NCI-H2107 (cell line): ENCODE measurements at places on chromosomes 2 and 18.

DNA sequence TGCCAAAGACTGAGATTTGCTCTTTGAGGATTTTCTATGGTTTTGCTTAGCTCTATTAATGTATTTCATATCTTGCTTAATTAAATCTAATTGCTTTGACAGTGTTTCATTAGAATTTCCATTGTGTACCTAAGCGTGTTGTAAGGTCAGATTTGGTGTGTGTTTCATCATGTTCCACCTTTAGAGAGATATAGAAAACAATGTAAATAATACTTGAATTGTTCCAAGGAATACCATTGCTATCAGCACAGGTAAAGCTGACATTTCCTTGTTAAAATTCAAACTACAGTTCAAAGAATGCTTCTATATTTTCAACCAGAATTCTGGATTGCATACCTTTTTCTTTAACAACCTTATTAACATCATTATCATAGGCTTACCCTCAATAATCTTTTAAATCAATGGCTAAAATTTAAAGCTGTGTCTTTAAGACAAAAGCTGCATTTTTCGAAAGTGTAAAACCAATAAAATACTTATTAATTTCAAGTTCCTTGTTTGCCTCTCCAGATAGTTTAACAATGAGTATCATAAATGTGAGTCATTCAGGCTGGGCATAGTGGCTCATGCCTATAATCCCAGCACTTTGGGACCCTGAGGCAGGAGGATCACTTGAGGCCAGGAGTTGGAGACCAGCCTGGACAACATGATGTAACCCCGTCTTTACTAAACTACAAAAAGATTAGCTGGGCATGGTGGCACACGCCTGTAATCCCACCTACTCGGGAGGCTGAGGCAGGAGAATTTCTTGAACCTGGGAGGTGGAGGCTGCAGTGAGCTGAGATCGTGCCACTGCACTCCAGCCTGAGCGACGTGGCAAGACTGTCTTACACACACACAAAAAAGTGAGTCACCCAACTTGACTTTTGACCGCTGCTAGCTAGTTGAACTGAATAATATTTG is 188.0 kb upstream of the PKDCC start:
- DNase-seq = no peak

DNA sequence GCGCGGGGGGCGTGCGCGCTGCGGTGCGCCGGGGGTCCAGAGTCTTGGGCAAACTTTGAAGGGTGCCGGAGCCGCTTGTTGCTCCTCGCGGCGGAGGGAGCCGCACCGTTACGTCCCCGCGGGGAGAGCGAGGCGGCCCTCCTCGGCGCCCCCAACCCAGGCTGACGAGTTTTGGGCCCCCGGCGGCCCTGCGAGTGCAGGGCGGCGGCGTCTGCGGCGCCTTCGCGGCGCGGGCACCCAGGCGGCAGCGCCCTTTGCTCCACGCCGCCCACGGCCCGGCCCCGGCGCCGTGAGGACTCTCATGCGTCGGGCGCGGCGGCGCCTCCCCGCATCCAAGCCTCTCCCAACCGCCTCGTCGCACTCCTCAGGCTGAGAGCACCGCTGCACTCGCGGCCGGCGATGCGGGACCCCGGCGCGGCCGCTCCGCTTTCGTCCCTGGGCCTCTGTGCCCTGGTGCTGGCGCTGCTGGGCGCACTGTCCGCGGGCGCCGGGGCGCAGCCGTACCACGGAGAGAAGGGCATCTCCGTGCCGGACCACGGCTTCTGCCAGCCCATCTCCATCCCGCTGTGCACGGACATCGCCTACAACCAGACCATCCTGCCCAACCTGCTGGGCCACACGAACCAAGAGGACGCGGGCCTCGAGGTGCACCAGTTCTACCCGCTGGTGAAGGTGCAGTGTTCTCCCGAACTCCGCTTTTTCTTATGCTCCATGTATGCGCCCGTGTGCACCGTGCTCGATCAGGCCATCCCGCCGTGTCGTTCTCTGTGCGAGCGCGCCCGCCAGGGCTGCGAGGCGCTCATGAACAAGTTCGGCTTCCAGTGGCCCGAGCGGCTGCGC is 814 bp downstream of the FZD7 start:
- DNase-seq = no peak

- DNase-seq = peak; percentile 53
Measured at GRCh38 chr2:26982102-26982742, 11.8 kb downstream of the MAPRE3 start.

- DNase-seq = no peak
Measured at GRCh38 chr2:15938803-15939555, 1.4 kb upstream of the MYCN start.

DNA sequence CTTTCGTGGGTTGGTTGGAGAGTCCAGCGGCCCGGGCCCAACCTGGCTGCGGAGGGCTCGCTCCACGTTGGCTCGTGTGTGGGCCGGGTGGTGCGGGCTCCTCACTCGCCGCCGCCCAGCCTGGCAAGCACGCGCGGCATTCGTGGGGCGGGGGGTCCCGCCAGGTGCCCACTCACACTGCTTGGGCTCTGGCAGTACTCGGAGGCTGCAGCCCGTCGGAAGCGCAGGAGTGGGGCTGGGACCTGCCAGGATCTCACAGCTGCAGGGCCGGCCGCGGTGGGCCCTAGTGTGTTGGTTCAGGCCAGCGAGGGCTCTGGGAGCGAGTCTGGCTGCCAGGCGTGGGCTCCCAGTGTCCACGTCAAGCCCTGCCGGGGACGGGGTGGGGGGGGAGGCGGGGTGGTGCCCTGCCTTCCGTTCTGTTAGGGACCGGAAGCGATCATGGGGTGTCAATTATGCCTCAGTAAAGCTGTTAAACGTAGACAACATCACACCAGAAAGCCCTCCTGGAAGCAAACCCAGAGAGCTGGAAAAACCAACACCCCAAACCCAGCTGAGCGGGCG is 1.0 kb upstream of the HS6ST1 start:
- no peak for DNase-seq

DNA sequence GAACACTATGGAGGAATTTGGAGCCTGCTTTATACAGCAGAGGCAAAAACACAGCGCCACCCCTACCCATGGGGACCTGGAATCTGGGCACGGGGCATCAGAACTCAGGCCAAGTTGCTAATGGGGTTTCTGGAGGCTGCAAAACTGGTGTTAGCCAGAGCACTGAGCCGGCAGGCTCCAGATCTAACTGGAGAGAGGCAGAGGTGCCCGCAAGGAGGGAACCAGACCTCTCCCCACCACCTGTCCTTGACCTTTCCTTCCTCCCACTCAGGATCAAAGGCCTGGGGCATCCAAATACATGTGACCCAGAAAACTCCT is 126.6 kb downstream of the TNS1 start:
- DNase-seq = no peak

DNA sequence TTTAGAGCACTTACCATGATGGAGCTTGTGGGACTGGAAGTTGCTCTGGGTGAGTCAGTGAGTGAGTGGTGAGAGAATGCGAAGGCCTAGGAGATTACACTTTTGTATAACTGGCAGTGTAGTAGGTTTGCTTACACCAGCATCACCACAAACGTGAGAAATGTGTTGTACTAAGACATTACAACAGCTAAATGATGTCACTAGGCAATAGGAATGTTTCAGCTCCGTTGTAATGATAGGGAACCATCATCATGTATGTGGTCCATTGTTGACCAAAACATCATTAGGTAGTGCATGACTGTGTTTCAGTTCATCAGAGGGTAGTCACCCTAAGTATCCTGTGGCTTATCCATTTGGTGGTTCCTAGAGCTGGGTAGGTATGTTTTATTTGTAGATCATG is 11.9 kb downstream of the ZNF407 start:
- DNase-seq = no peak

GRCh38 chr2:218981881-218982585 is 3.0 kb downstream of the FEV start:
- DNase-seq = no peak

DNA sequence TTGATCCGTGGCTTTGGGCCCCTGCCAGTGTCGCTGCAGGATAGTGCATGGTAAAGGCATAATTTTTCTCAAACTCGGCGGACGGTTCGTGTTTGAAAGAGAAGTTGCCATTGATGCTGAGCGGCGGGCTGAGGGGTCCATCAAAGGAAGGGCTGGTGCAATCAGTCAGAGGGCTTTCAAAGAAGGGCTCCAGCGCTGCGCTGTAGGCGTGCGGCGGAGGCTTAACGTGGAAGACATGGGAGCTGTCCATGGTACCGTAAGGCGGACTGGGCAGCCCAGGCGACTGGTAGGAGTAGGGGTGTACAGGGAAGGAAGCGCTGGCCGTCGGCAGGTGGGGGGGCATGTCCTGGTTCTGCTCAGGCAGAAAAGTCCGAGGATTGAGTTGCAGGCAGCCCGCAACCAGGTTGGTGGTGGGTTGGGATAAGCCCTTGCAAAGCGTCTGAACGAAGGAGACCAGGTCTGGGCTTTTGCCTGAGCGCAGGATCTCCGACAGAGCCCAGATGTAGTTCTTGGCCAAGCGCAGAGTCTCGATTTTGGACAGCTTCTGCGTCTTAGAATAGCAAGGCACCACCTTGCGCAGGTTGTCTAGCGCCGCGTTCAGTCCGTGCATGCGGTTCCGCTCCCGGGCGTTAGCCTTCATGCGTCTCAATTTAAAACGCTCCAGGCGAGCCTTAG is 2.3 kb downstream of the NEUROD1 start:
- DNase-seq = no peak

DNA sequence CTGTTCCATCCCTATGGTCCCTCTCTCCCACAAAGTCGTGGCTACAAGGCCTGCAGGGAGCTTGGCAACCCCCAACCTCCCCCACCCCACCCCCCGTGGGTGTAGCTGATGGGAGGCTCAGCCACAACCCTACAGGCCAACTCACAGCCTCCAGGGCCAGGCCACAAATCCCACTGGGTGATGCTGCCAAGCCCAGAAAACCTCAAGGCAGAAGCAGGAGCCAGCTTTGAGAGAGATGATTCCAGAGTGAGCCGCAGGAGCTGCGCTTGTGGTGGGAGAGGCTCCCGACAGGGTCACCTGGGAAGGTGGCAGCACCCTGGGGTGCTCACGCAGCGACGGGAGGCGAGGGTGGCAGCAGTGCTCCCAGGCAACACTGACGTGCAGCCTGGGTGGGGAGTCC is 44.8 kb downstream of the ADCY3 start:
- DNase-seq = no peak

GRCh38 chr2:172745636-172746035 is 10.0 kb downstream of the RAPGEF4 start:
- no peak for DNase-seq

DNA sequence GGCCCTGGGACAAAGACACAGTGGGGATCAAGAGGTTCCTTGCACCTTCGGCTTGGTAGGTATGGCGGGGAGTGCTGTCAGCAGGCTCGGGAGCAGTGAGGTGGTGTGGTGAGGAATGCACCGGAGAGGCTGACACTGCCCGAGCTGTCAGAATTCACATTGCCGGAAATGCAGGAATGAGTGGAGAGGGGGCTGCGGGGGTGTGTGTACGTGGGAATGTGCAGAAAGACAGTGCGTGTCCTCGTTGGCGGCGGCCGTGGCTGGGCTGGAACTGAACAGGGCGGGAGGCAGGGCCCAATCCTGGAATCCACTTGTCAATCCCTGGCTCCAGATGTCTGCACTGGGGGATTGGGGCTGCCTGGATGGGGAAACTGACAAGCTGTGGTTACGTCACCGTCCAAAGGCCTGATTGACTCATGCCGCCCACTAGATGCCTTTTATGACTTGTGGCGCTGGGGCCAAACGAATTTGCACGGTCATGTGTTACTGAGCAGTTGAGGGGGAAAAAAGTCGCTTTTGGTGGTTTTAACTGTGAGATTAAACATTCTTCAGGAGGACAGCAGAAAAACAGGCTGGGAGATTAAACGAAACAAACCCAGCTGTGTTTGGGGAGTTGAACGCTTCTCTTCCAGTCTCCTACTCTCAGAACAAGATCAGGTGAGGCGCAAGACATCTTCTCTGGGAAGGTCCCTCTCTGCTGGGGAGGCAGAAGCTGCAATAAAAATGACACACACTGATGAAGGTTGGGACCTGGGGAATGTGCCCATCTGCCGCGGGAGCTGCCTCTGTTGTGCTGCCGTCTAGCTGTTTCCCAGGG is 189.4 kb upstream of the GLI2 start:
- DNase-seq = no peak

DNA sequence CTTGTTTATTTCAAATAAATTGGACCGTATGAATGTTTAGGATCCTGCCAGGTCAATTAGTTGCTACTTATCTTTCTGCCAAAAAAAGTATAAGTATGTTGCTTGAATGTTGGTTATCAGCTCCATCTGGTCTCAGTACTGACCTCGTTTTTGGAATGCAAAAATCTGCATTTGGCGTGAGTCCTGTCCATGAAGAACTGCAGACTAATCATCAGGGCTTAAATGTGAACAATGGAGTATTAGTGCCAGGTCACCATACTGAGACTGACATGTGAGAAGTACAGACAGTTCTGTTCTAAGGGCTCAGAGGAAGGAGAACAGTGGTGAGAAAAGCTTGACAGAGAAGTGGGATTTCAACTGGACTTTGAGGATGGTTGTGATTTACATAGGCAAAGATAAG is 393.1 kb upstream of the SLC14A2 start:
- DNase-seq = no peak

DNA sequence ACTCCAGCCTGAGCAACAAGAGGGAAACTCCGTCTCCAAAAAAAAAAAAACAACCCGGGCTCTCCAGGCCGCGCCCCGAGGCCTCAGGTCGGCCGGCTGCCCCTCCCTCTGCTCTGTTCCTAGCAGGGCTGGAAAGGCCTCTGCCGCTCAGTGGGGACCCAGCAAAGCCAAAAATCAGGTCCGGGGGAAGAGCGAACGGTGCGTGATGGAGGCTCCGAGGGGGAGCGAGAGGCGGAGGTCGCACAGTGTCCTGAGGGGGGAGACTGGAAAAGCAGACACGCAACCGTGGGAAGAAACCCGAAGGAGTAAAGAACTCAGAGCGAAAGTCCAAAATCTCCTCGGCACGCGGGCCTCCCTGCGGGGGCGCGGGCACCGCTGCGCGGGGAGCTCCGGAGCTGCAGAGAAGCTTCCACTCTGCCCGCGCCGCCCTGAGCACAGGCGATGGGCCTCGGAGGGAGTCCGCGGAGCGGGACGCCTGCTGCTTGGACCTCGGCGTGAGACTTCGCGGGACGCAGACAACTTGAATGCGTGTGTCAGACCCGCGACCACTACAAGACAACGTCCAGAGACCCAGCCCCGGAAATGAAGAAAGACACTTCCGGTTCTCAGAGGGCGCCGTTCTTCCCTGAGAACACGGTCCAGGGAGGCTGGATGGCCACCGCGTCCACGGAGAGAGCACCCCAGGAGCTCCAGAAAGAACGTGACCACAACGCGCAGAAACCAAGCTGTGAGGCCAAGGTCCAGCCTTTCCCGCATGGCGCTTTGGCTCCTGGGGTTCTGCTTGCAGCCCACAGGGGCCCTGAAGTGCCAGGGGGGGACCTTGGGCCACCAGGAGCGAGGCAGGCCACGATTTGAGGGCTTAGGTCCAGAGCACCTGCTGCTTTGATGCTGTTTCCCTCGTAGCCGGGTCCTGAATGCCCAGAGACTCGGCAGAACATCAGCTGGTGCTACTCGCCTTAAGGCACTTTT is 219.8 kb downstream of the DPP10 start:
- no peak for DNase-seq
